ENCODE measurements at places on chromosomes 16 and 17.

DNA sequence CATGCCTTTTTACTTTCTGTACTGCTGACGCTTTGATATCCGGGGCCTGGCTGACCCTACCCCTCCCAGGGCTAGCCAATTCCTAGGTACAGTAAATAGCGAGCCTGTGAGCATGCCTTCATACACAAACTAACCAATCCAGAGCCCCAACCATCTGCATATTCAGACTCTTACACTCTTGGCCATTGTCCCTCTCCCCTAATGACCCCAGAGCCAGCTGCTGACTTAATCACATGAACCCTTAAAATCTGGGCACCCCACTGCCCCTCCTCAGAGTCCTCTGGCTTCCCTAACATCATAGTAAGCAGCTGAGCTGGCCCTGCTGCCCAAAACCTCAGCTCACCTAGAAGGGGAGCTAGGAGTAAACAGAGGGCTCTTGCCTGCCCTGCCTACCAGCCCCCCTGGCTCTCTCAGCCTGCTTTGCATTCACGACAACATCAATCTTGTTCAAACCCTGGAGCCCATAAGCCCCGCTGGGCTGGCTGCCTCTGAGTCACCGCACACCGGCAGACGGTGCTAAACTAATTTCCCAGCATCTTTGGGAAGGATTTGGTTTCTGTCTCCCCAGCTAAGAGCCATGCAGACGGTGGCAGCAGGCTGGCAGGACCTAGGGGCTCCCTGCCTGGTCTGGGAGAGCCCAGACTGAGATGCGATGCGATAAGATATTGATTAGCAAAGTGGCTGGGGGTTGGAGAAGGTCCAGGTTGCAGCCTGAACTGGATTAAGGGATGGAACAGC lies 63.2 kb downstream of the CLEC19A start:
- DNase-seq, result peak; percentile 73

DNA sequence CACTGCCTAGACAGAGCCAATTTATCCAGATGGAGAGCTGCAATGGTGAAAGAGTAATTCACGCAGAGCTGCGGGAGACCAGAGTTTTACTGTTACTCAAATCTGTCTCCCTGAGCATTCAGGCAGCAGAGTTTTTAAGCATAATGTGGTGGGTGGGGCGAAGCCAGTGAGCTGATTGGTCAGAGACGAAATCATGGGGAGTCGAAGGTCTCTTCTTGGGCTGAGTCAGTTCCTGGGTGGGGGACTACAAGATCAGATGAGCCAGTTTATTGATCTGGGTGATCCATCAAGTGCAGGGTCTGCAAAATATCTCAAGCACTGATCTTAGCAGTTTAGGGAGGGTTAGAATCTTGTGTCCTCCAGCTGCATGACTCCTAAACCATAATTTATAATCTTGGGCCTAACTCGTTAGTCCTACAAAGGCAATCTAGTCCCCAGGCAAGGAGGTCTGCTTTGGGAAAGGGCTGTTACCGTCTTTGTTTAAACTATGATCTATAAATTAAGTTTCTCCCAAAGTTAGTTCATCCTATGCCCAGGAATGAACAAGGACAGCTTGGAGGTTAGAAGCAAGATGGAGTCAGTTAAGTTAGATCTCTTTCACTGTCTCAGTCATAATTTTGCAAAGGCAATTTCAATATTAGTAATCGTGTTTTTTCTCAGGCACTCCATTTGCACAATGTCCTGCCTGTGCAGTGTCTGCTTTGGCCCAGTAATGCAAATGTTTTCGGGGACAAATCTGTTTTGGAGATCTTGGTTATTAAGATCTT lies 27.0 kb downstream of the PIGL start:
- DNase-seq, result peak; percentile 16

GRCh38 chr16:77399066-77399465 lies 35.8 kb downstream of the ADAMTS18 start:
- no peak for DNase-seq

- DNase-seq, result no peak
Observed at GRCh38 chr17:75371339-75371738, 34.1 kb downstream of the GRB2 start.

DNA sequence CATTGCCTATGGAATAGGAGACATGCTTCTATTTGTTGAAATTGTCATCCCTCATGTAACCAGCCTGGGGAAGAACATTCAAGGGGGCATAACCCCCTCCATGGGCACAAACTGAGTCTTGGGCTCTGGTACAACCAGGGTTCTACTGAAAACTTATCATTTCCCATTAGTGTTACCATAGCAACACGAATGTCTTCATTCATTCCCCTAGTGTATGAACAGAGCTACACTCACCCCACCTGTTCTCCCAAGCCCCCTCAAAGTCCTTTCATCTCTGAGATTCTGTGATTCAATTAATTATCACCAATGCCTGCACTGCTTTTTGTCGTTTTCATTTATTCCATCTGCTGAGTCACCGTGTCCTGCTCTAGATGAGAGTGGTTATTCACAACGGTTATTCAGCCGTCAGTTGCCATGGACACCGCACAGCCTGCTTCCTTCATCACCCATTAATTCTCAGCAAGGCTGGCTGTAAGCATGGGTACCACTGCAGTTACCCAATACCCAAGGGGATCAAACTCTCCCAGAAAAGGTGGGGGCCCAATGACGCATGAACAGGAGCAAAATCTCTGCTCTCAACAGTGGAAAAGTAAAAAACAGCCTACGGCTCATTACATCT lies 1.6 kb upstream of the GAST start:
- no peak for DNase-seq

- no peak for DNase-seq
Observed at GRCh38 chr16:50653633-50654519, 27.2 kb downstream of the SNX20 start.

DNA sequence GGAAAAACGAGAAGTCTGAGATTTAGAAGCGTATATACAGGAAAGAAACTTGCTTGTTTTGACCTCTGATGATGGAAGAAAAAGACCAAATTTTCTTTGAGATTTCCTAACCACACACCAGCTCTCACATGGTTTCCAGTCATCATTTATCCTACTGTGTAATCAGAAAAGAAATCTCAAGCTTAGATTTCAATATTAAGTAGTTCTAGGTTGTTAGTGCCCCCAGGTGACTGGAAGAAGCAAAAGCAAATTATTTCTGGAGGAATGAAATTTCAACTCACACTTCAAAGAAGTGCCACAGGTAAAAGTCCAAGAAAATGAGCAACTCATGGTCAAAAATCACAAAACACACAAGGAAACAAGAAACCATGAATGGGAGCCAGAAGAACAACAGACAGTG lies 51.8 kb upstream of the KDM6B start:
- no peak for DNase-seq

DNA sequence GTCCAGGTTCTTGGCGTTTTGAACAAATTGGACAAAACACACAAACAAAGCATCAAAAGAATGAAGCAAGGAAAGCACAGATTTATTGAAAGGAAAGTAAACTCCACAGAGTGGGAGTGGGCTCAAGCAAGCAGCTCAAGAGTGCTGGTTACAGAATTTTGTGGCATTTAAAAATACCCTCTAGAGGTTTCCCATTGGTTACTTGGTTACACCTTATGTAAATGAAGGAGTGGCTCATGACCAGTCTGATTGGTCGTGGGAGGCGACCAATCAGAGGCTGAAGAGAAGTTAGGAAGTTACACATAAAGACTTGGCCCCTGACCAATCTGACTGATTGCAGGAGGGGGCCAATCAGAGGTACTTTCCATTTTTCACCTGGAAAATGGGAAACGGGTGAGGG lies 1373.8 kb upstream of the GOT2 start:
- no peak for DNase-seq

GRCh38 chr16:47979616-47980182 lies 176.1 kb downstream of the ABCC12 start:
- no peak for DNase-seq

- no peak for DNase-seq
Observed at GRCh38 chr17:28491860-28492259, 14.3 kb upstream of the FOXN1 start.

GRCh38 chr17:81518785-81519283 lies 6.2 kb upstream of the ACTG1 start:
- no peak for DNase-seq

DNA sequence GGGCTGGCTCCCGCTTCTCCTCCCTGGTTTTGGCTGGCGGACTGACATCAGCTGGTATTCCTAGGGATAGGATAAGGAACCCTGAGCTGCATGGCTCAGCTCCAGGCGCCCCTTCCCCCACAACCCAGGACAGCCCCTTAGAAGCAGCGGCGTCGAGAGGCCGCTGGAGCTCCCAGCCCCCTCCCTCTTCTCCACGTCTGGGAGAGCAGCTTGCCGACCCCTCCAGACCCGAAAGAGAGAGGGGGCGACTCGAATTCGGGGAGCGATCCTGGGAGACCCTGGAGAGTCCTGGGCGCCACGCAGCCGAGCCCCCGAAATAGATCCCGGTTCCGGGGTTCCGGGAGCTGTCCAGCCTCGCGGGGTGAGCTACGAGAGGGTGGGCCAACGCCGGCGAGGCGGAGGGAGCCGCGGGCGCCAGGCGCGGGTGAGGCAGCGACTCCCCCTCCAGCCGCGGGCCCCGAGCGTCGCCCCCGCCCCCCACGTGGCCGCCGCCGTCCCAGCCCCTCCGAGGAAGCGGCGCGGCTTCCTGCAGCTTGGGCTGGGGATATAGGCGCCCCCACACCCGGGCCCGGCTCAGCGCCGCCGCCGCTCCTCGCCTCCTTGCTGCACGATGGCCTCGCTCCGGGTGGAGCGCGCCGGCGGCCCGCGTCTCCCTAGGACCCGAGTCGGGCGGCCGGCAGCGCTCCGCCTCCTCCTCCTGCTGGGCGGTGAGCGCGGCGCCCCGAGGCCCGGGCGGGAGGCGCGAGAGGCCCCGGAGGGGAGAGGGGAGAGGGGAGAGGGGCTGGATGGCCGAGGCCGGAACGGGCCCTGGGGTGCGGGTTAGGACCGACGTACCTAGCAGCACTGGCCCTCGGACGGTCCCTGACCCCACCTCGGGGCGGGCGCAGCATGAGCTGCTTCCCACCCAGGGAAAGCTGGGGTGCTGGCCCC lies at the start of gene RAMP2:
Gene RAMP2, plus strand, starts transcription at position 576 of the 930 bp plus-strand sequence. Its CDS starts 35 bp downstream, at position 611.
- peak; percentile 84 for DNase-seq

GRCh38 chr16:71711789-71712188 lies 12.7 kb downstream of the PHLPP2 start:
- DNase-seq, result no peak

DNA sequence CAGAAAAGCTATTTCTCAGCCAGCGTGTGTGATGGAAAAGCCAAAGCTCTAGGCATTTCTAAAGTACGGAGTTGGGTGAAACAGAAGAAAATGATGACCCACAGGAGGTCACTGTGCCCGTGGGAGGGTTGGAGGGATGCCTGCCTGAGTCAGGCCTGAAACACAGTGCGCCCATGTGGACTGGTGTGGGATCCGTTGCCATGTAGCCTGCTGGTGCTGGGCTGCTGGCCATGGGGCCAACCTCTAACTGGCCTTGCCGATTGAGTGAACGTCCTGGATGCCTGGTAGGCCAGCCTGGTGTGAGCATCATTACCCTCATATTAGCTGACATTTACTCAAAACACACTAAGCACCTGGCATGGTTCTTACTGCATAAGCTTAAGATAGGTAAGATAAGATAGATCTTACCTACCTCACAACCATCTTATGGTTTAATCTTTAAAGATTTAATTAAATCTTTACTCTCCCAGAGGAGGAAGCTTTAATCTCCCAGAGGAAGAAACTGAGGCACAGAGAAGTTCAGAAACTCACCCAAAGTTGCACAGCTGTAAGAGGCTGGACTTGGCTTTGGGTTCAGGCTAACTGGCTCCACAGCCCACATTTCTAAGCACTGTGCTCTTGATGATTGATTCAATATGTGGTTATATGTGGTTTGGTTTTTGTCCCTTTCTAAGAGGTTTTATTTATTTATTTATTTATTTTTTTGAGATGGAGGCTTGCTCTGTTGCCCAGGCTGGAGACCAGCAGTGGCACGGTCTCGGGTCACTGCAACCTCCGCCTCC lies 15.7 kb downstream of the MGAT5B start:
- DNase-seq, result no peak

- DNase-seq, result no peak
Observed at GRCh38 chr16:88813269-88814143, 1.8 kb upstream of the APRT start.

DNA sequence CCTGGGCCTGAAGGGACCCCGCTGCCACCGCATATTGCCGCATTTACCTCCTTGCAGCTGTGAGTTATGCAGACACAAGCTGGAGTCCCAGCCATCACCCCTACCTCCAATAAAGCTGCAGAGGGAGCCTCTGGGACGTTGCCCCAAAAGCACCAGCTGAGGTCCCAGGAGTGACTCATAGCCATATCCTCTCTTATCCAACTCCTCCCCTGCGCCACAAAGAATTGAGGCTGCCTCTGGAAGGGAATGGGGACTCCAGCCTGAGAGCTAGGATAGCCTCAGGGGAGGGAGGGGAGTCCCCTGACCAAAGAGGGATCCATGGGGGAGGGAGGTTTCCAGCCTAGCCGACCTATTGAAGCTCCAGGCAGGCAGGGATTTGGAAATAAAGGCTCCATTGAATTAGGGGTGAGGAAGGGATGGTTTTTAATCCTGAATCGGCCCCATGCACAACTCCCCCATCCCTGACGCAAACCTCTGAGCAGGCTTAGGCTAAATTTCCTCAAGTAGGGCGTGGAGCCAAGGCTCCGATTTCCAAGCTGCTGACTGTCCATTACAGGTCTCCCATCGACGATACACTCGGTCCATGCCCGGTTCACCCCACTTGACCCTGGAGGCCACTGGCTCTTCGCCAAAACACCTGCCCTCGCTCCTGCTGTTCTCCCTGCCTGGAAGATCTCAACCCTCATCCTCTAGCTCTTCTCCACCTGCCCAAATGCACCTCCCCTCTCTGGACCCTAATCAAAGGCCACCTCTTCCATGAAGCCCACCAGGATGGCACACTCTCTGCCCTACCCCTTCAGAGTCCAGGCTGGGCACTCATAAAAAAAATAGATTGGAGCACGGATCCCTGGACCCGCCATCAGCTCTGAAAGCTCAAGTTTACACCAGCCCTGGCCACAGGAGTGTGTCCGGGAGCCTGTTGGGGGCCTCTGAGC lies 27.5 kb downstream of the PIMREG start:
- DNase-seq, result no peak

GRCh38 chr17:53630638-53631037 lies 192.1 kb upstream of the KIF2B start:
- no peak for DNase-seq

DNA sequence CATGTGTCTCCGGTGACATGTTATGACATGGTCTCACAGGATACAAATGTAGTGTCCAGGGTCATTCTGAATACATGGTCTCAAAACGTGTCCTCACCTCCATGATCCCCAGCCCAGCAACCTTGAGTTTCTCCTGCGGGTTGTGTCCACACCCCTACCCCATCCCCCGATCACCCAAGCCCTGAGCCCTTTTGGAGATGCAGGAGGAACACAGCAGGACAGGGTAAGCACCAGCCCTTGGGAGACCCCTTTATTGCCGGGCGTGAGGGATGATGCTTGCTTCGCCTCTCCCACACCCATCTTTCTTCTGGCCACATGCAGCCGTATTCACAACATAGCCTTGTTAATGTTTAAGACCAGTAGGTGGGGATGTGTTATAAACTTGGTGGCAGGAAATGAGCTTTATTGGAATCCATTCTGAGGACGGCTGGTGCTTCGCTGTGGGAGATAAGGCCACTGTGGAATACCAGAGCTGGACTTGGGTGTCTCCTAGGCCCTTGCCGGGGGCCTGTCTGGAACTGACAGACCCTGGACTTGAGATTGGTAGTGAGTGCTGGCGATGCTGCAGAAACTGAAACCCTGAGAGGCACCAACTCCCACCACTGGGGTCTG lies 5.5 kb downstream of the TMEM132E start:
- peak; percentile 75 for DNase-seq

All from SK-N-SH (cell line).